ENCODE measurements at places on chromosomes 2 and 18.

GRCh38 chr18:59249199-59249774, 24.0 kb downstream of the RAX start:
- DNase-seq, result peak; percentile 23

DNA sequence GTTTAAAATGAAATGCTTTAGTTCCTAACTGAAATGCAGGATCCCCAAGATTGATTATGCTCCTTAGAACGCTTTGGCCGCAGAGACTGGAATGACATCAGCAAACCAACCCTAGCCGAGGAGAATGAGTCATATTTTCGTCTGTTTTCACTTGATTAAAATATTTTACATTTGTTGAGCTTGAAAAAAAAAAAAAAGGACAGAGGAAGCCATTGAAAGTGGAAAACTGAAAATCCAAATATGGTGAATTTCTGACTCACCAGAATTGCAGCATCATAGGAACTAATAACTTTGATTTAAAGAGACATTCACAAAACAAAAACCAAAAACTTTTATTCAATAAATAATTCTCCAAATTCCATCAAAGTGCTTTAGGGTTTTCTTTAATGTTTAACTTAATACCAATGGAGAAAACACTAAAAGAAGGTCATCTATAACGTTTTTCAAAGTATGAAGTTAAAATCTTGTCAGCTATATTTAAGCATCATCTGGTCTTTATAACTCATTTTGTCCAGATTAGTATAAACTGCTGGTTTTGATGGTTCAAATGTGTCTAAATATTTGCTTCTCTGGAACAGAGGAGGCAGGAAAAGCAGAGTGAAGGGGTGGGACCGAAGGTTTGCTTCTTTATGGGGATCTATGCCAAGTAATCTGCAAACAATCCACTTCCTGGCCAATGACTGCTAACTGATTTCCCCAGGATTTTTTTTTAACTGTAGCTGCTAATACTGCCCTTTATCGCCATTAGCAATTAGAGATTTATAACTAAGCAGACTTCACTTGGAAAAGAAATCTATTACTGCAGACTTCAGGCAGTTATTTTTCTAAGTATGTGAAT, 30.9 kb upstream of the COL5A2 start:
- no peak for DNase-seq

DNA sequence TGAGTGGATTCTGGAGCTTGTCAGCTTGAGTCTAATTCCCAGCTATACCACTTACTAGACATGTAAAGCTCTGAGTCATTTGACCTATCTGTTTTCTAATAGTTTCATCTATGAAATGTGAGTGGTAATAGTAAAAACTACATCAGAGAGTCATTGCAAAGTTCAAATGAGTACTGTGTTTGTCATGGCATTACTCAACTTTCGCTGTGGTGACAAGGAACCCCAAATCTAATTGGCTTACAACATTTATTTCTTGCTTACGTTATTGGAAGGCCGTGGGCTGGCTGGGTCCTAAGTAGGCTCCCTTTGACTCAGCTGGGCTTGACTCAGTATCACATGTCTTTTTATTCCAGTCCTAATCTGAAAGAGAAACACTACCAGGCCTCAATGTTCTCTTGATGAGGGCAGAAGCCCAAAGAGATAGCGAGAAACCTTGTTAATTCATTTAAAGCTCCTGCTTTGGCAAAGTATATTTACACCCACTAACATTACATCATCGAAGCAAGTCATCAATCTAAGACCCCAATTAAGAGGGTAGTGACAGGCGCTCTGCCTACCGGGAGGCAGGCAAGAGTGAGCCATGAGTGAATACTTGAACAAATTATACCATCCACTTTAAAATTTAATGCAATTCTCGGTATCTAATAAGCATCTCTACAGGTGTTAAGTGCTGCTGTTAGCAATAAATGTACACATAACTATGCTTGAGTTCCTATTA, 431.8 kb upstream of the SPHKAP start:
- DNase-seq, result no peak

DNA sequence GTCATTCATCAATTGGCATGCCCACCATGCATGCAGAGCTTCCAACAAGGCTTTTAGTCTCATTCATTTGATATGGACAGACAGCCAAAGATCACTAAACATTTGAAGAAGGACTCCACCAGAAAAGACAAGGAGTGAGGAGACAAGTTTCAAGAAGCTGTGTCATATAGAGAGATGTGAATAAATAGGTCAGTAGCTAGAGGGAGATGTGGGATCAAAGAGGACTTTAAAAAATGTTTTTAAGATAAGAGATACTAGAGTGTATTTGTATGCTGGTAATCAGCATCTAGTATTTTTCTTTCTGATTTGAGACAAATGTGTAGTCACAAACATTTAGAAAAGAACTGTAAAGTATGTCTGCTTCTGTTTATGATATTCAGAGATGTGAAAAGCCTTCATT, 48.5 kb downstream of the ANTXR1 start:
- no peak for DNase-seq

- no peak for DNase-seq
Measured at GRCh38 chr2:65992198-65992554, 442.7 kb upstream of the MEIS1 start.

DNA sequence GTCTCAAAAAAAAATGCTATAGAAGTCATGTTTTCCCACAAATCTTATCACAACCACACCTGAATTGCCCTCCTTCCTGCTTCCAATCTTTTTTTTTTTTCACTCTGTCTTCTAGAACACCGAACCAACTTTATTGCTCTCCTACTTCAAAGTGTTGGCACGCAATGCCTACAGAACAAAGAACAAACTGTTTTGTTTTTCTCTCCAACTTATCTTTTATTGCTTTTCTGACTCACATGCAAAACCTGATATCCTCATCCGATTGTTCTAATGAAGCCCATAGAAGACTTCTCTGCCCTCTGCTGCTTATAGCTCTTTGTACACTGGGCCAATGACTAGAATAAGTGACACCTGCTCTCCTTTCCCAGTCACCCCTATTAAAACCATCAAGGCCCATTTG, 602.8 kb downstream of the EPHA4 start:
- DNase-seq, result no peak

- no peak for DNase-seq
Measured at GRCh38 chr2:231720292-231720986, 12.1 kb downstream of the PTMA start.

GRCh38 chr2:188444106-188444835, 152.6 kb downstream of the GULP1 start:
- DNase-seq, result no peak

GRCh38 chr18:79532313-79533007, 136.7 kb downstream of the NFATC1 start:
- DNase-seq, result no peak

Measured in CD4-positive, alpha-beta T cell treated with Interleukin-17A for 4 hours (primary cell).